ENCODE measurements at places on chromosomes 6 and 20. TPM values are rescaled to one million over a fixed set of nuclear protein-coding genes. Genes with fewer than 3 reads are reported as not detected.

Gene FAM209B
- 0.46 TPM for total RNA-seq

- H3K27ac ChIP-seq, result peak overlapping the region; percentile 59
- DNase-seq, result peak; percentile 77
- H3K4me1 ChIP-seq, result peaks cover 63% of the 10 kb centered on the region
Observed at GRCh38 chr6:33692760-33693158, 18.7 kb downstream of the UQCC2 start.

Gene DACT2
- total RNA-seq, result not detected

Gene SFTA2
- total RNA-seq, result not detected

Gene SLC16A10
- 3.3 TPM for total RNA-seq

Measured in CD8-positive, alpha-beta memory T cell (primary cell).